ENCODE measurements at places on chromosomes 2 and 18.

GRCh38 chr18:24850532-24850931 is 390.1 kb downstream of the HRH4 start:
- no peaks in the 10 kb centered on the region for H3K4me1 ChIP-seq
- no peak overlapping the region for H3K4me3 ChIP-seq
- no peaks in the 10 kb centered on the region for H3K27me3 ChIP-seq
- no peak for DNase-seq

DNA sequence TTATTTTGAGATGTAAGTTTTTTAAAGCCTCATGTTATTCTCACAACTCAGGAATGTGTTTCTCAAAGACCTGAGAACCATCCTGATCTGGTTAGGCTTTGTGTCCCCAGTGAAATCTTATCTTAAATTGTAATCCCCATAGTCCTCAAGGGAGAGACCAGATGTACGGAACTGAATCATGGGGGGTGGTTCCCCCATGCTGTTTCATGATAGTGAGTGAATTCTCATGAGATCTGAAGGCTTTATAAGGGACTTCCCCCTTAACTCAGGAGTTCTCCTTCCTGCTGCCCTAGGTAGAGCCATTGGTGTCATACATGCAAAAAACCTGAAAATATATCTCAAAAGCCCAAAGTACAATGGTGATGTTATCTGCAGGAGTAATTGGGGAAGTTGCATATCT is 836.7 kb downstream of the CBLN2 start:
- no peak for DNase-seq
- no peaks in the 10 kb centered on the region for H3K36me3 ChIP-seq
- no peaks in the 10 kb centered on the region for H3K4me1 ChIP-seq

GRCh38 chr18:37684590-37684989 is 119.0 kb upstream of the CELF4 start:
- no peak overlapping the region for H3K27ac ChIP-seq
- no peak for DNase-seq
- H3K27me3 ChIP-seq = no peaks in the 10 kb centered on the region
- H3K36me3 ChIP-seq = no peaks in the 10 kb centered on the region
- no peak overlapping the region for H3K4me3 ChIP-seq

- no peaks in the 10 kb centered on the region for H3K4me1 ChIP-seq
- no peak overlapping the region for H3K27ac ChIP-seq
- H3K36me3 ChIP-seq = no peaks in the 10 kb centered on the region
- H3K27me3 ChIP-seq = no peaks in the 10 kb centered on the region
These were observed 4.4 kb upstream of the ANKRD29 start for GRCh38 chr18:23667114-23667513.

GRCh38 chr2:225010804-225011203 is 31.5 kb downstream of the DOCK10 start:
- H3K27ac ChIP-seq = no peak overlapping the region
- H3K4me1 ChIP-seq = no peaks in the 10 kb centered on the region
- no peaks in the 10 kb centered on the region for H3K27me3 ChIP-seq
- no peaks in the 10 kb centered on the region for H3K36me3 ChIP-seq

DNA sequence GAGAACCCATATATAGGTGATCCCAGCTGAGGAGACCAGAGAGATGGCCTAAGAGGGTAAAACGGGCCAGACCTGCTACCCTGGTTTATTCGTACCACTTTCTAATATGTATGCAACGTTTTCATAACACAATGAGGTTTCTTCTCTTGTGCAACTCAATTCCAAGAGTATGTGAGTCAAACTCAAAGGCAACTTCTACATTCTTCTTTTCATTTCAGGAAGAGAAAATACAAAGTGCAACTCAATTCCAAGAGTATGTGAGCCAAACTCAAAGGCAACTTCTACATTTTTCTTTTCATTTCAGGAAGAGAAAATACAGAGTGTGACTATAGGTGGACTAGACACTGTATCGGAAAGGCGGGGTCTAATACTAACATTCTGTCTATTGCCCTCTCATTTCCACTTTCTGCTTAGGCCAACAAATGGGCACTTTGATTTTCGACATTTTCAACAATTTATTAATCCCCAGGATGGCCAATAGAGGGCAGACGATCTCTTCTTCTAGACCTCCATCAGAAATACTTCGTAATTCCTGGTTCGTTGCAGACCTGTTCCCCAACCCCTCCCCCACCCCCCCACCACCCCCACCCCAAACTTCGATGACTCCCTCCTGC is 3.7 kb upstream of the CRIM1 start:
- no peak overlapping the region for H3K27ac ChIP-seq
- no peaks in the 10 kb centered on the region for H3K4me1 ChIP-seq
- no peaks in the 10 kb centered on the region for H3K36me3 ChIP-seq

DNA sequence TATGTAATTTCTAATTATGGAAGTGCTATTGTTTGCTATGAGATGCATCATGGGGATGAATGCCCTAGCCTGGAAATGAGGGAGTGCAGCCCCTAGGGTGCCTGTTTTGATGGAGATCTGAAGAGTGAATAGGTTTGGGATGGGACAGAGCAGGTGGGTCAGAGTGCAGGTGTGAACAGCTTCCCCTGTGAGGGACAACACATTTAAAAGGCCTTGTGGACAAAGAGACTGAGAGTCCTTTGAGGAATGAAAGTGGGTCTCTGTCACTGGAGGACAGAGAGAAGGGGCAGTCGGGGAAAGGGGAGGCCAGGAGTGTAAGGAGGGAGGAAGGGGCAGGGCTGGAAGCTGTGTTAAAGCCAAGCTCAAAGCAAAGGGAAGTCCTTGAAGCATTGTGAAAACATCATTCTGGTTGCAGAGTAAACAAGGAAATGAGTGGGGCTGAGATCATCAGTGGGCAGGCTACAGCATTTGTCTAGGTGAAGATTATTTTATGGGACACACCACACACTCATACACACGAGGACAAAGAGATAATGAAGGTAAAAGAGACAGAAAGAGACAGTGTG is 877.6 kb downstream of the SLC4A3 start:
- no peaks in the 10 kb centered on the region for H3K36me3 ChIP-seq
- H3K27ac ChIP-seq = no peak overlapping the region
- no peaks in the 10 kb centered on the region for H3K27me3 ChIP-seq
- no peak overlapping the region for H3K4me3 ChIP-seq

GRCh38 chr2:102344397-102344796 is 11.2 kb upstream of the IL18R1 start:
- no peaks in the 10 kb centered on the region for H3K27me3 ChIP-seq
- H3K4me1 ChIP-seq = no peaks in the 10 kb centered on the region
- no peak overlapping the region for H3K4me3 ChIP-seq
- no peak overlapping the region for H3K27ac ChIP-seq
- H3K36me3 ChIP-seq = no peaks in the 10 kb centered on the region

DNA sequence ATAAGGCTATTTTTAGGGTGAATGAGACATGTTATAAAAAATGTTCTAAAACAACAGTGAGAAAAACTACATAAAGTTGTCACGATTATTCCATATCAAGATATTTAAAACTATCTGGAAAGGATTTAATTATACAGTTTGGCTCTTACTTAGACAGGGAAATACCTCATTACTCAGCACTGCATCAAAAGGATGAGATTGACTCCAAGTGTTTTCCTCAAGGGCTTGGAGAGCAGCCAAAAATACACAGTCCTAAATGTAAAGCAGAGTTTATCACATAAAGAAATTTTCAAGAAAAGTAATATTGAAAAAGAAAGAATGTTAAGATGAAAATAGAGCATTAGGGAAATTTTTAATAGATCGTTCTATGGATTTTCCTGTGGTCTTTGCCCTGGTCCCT is 285.5 kb upstream of the NETO1 start:
- no peaks in the 10 kb centered on the region for H3K36me3 ChIP-seq
- H3K4me3 ChIP-seq = no peak overlapping the region
- H3K27ac ChIP-seq = no peak overlapping the region
- no peak for DNase-seq

DNA sequence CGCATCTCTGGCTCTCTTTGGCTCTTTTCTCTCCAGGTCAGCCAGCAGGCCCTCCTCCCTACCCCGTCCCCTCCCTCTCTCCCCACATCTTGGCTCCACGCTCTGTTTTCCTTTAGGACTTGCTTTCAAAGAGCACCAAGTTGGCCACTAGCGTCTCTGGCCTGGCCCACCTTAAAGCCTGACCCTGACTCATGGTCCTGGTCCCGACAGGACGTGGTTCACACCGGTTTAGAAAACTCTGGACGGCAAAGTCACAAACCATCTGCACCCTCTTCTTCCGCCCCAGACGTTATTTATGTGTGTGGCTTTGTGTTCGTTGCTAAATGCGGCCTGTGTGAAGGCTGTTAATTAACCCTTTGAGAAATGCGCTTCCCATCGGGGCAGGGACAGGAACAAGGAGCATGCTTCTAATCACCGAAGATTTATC is 169.0 kb upstream of the HAAO start:
- no peaks in the 10 kb centered on the region for H3K27me3 ChIP-seq
- H3K36me3 ChIP-seq = no peaks in the 10 kb centered on the region
- DNase-seq = peak; percentile 52
- H3K4me1 ChIP-seq = peaks cover 19% of the 10 kb centered on the region

DNA sequence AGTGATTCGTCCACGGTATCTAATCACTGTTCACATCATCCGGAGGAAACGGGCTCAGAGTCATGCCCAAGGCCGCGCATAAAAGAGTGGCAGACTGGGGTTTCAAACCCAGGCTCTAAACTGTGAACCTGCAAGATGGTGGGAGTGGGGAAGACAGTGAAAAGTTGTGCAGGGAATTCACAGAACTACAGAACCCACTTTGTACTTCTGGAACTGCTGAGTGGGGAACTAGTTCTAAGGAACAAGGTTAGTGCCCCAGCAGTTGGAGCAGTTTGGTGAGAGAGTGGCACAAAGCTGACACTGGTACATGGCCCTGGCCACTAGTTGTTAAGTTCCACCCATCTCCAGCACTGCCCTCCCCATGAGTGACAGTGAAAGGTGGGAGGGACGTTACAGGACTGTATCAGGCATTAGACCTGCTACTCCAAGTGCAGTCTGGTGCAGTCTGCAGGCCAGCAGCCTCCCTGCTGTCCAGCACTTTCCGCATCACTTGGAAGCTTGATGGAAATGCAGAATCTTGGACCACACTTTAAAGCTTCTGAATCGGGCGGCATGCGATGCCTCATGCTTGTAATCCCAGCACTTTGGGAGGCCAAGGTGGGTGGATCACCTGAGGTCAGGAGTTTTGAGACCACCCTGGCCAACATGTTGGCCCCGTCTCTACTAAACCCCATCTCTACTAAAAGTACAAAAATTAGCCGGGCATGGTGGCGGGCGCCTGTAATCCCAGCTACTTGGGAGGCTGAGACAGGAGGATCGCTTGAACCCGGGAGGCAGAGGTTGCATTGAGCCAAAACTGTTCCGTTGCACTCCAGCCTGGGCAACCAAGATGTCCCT is 47.3 kb downstream of the C2orf42 start:
- DNase-seq = peak; percentile 70
- H3K36me3 ChIP-seq = no peaks in the 10 kb centered on the region
- peaks cover 10% of the 10 kb centered on the region for H3K4me1 ChIP-seq
- H3K27ac ChIP-seq = peak overlapping the region; percentile 99

- no peak overlapping the region for H3K4me3 ChIP-seq
- H3K27ac ChIP-seq = no peak overlapping the region
- no peaks in the 10 kb centered on the region for H3K4me1 ChIP-seq
These were observed 477.2 kb downstream of the TRIB2 start for GRCh38 chr2:13193900-13194299.

- no peaks in the 10 kb centered on the region for H3K4me1 ChIP-seq
- H3K36me3 ChIP-seq = no peaks in the 10 kb centered on the region
- H3K4me3 ChIP-seq = no peak overlapping the region
- no peak overlapping the region for H3K27ac ChIP-seq
- H3K27me3 ChIP-seq = no peaks in the 10 kb centered on the region
These were observed 106.1 kb downstream of the ICA1L start for GRCh38 chr2:202765436-202765835.

DNA sequence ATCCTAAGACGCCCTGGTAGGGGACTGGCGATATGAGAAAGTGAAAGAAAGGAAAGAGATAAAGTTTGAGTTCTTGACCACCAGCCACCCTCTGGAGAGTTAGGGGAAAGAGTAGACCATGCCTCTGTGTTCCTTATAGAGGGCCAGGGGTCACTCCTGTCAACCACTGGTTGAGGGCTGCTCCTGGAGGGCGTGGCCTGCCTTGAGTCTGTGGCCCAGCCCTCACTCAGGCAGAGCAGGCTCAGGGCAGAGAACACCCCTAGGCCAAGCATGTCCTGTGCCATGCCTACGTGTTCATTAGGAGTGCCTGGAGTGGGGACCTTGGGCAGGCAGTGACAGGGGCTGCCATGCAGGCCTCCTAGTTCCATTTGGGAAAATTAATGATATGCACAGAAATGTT is 161.1 kb upstream of the EPB41L3 start:
- no peak overlapping the region for H3K4me3 ChIP-seq
- no peak overlapping the region for H3K27ac ChIP-seq
- no peaks in the 10 kb centered on the region for H3K4me1 ChIP-seq
- H3K36me3 ChIP-seq = no peaks in the 10 kb centered on the region

GRCh38 chr2:64656379-64656778 is 2.7 kb upstream of the SERTAD2 start:
- H3K27ac ChIP-seq = no peak overlapping the region
- H3K27me3 ChIP-seq = no peaks in the 10 kb centered on the region
- no peak for DNase-seq

- no peaks in the 10 kb centered on the region for H3K36me3 ChIP-seq
- H3K4me1 ChIP-seq = no peaks in the 10 kb centered on the region
- no peak overlapping the region for H3K4me3 ChIP-seq
- no peak for DNase-seq
- no peaks in the 10 kb centered on the region for H3K27me3 ChIP-seq
These were observed 90.7 kb downstream of the DDX1 start for GRCh38 chr2:15682354-15682753.

GRCh38 chr2:239929504-239929903 is 95.6 kb downstream of the NDUFA10 start:
- H3K27me3 ChIP-seq = no peaks in the 10 kb centered on the region
- no peak overlapping the region for H3K27ac ChIP-seq
- no peak overlapping the region for H3K4me3 ChIP-seq
- H3K36me3 ChIP-seq = no peaks in the 10 kb centered on the region

- no peaks in the 10 kb centered on the region for H3K36me3 ChIP-seq
- no peaks in the 10 kb centered on the region for H3K27me3 ChIP-seq
- H3K27ac ChIP-seq = no peak overlapping the region
- DNase-seq = no peak
- H3K4me3 ChIP-seq = no peak overlapping the region
These were observed 91.5 kb upstream of the TMEFF2 start for GRCh38 chr2:192286093-192286701.

DNA sequence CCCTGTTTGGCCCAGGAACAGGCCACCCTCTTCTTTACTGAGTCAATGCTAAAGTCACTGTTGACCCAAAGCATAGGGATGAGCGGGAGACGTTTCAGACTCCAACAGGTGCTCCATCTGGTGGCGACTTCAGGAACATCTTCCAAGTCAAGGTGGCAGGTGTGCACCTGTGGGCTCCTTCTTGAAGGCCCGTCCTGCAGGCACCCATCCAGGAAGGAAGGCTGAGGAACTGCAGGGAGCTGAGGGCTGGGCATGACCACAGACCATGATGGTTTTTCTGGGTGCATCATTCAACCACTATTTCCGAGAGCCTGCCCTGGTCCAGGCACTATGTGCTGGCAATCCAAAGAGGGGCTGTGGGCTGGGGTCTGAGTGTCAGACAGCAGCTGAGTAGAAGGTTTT is 142.8 kb downstream of the NDUFA10 start:
- H3K4me1 ChIP-seq = no peaks in the 10 kb centered on the region
- no peak overlapping the region for H3K4me3 ChIP-seq
- H3K36me3 ChIP-seq = no peaks in the 10 kb centered on the region
- H3K27ac ChIP-seq = peak overlapping the region; percentile 69
- DNase-seq = peak; percentile 77
- no peaks in the 10 kb centered on the region for H3K27me3 ChIP-seq
